ENCODE measurements at places on chromosomes 6 and 20.
A peak's percentile ranks its signal among the peaks of the same experiment; 100 is the strongest.

DNA sequence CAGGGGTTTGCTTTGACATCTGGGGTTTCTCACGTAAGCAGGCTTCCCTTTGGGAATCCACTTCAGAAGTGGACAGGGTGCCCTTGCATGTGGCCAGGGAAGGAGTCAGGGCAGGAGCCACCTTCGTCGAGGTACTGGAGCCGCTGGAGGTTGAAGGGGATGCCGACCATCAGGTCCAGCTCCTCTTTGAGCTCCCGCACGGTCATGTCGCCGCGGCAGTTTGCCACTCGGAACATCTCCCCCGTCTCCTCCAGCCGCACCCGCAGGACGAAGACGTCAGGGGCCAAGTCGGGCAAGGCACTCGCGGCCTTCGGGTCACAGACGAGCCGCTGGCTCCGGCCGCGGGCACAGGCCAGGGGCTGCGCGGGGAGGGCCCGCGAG is 360 bp downstream of the ANKRD60 start:
- DNase-seq = no peak

GRCh38 chr6:125232466-125232865 is 69.3 kb downstream of the HDDC2 start:
- DNase-seq = no peak

GRCh38 chr6:135498185-135498841 is 773 bp upstream of the AHI1 start:
- DNase-seq = peak; percentile 84

- no peak for DNase-seq
Observed at GRCh38 chr6:154093231-154094044, 54.4 kb downstream of the OPRM1 start.

DNA sequence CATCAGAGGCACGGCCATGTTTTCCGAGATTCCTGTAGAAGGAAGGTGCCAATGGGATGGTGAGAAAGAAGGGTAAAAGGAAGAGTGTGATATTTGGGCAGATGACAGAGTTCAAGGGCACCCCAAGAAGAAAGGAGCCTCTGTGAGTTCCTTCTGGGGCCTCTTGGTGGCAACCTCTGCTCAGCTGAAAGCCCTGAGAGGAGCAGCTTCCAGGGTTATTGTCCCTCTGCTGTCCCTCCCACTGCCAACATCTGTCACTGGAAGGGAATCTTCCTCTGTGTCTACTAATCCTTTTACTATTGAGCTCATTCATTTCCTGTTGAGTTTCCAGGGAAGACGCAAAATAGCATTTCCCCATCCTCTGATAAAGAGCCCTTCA is 40.0 kb upstream of the KCNK16 start:
- DNase-seq = no peak

- no peak for DNase-seq
Observed at GRCh38 chr6:156774863-156775405, 2.2 kb upstream of the ARID1B start.

DNA sequence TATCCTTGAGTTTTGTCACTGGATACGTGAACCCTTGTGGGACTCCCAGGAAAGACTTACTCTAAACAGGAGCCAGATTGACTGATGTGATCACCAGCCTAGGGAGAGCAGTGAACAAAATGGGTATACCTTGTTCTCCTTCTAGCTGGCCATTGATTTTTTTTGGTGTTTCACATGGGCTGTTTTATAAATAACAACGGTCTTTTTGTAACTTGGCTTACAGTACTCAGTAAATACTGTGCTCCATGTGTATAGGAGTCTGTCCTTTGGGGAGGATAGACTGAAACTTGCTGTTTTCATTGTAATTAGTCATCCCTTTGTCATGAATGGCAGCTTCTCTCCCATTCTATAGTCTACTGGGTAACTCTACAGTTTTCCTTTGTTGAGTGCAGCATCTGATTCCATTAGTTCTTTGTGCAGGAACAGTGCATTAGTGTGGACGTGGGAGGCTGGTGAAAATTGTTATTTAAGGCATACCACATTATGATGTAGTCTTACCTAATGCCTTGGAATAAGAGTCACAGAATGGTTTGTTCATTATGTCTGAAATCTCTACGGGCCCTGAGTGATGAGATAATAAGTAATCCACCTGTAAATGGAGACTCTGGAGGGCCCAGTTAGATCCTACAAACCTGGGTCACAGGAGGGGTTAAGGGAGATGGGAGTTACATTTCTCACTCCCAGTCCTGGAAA is 89.5 kb downstream of the TIAM2 start:
- peak; percentile 30 for DNase-seq

- peak; percentile 28 for DNase-seq
Observed at GRCh38 chr20:13771853-13772453, 12.8 kb downstream of the ESF1 start.

DNA sequence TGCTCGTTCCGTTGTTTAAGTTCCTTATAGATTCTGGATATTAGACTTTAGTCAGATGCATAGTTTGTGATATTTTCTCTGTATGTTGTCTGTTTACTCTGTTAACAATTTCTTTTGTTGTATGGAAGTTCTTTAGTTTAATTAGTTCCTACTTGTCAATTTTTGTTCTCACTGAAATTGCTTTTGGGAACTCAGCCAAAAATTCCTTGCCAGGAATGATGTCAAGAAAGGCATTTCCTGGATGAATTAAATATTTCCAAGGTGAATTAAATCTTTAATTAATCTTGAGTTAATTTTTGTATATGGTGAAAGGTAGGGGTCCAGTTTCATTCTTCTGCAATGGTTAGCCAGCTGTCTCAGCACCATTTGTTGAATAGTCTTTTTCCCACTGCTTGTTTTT is 406.2 kb upstream of the NOX3 start:
- no peak for DNase-seq

DNA sequence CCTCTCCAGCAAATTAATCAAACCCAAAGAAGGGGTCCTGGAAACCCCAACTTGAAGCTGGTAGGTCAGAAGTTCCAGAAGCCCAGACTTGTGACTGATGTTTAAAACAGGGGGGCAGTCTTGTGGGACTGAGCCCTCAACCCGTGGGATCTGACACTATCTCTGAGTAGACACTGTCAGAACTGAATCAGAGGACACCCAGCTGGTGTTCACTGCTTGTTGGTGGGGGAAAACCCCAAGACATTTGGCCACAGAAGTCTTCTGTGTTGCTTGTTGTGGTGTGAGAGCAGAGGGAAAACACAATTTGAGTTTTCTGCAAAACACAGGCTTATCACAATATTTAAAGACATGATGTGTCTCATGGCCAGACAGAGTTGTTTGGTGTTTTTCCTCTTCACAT is 29.9 kb downstream of the KIF13A start:
- DNase-seq = no peak

GRCh38 chr6:156703719-156704118 is 73.5 kb upstream of the ARID1B start:
- no peak for DNase-seq

- no peak for DNase-seq
Observed at GRCh38 chr6:128754658-128755256, 128.2 kb upstream of the LAMA2 start.

GRCh38 chr6:31713991-31714684 is 1.0 kb upstream of the LY6G6D start:
- DNase-seq = peak; percentile 68

DNA sequence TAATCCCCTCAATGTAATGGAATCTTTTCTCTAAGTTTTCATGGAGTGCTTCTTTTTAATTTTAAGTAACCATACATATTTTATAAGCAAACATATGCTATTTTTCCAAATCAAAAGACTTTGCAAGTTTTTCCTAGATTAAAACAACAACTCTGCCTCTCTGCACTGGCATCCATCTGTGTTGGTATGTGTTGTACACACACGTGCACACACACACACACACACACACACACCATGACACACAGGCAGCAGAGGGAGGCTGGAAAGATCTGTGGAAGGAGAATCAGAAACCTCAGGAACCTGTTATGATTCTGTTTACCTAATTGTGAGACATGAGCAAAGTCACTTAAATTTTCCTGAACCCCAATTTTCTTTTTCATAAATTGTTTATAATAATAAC is 295.0 kb upstream of the PRDM1 start:
- no peak for DNase-seq

DNA sequence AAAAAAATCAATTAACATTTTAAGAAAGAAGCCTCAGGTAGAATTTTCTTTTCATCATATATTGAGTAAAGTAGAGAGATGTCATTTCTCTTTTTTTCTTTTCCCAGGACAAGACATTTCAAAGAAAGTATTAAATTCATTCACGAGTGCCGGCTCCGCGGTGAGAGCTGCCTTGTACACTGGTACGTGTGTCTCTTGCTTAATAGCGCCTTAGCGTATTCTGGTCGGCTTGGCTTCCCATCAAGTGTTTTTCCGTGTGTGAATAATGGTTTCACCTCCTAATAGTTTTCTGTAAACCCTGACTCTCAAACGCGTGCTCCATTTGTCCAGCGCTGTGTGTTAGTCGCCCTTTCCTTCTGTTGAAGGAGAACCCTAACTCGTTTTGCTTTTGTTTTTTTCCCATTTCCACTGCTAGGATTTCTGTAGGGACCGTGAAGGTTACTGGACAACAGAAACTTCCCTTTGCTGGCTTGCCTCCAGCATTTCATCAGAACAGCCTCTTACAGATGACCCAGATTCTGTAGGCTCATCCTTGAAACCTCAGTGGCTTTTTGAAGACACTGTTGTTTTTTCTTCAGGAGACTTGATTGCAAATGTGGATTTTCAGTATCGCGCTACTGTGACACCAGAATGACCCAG is 45.7 kb upstream of the IRF4 start:
- DNase-seq = no peak

- DNase-seq = peak; percentile 30
Observed at GRCh38 chr6:7590918-7591302, 912 bp downstream of the SNRNP48 start.

DNA sequence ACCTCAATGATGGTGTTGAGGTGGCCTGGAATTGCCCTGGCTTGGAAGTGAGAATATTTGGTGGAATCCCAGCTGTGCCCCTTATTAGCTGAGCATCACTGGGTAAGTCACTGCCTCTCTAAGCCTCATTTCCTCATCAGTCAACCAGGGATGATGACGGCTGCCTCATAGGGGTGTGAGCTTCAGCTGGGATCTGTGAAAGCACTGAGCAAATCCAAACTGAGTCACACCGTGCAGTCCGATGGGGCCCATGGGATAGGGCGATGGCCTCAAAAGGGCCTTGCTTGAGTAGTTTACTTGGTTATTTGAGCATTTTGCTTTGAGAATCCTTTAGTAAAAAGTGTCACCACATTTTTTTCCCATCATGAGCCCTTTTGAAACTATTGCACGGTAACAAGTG is 1.1 kb downstream of the SLC22A1 start:
- no peak for DNase-seq

DNA sequence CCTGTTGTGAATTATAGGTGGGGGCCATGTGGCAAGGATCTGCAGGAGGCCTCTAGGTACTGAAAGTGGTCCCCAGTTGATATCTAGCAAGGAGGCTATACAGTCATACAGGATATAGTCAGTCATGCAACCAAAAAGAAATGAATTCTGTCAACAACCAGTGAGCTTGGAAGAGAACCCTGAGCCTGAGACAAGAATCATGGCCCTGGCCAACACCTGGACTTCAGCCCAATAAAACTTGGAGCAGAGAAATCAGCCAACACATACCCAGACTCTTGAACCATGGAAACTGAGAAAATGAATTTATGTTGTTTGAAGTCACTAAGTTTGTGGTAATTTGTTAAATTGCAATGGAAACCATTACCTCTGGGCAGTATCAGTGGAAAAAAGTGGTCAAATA is 370.2 kb downstream of the KIF16B start:
- no peak for DNase-seq

- DNase-seq = no peak
Observed at GRCh38 chr6:167904791-167905190, 78.1 kb downstream of the AFDN start.

- DNase-seq = no peak
Observed at GRCh38 chr20:53244711-53245110, 272.6 kb downstream of the TSHZ2 start.

- no peak for DNase-seq
Observed at GRCh38 chr6:15770347-15771143, 107.7 kb upstream of the DTNBP1 start.

GRCh38 chr20:21326700-21327099 is 23.6 kb downstream of the XRN2 start:
- no peak for DNase-seq

DNA sequence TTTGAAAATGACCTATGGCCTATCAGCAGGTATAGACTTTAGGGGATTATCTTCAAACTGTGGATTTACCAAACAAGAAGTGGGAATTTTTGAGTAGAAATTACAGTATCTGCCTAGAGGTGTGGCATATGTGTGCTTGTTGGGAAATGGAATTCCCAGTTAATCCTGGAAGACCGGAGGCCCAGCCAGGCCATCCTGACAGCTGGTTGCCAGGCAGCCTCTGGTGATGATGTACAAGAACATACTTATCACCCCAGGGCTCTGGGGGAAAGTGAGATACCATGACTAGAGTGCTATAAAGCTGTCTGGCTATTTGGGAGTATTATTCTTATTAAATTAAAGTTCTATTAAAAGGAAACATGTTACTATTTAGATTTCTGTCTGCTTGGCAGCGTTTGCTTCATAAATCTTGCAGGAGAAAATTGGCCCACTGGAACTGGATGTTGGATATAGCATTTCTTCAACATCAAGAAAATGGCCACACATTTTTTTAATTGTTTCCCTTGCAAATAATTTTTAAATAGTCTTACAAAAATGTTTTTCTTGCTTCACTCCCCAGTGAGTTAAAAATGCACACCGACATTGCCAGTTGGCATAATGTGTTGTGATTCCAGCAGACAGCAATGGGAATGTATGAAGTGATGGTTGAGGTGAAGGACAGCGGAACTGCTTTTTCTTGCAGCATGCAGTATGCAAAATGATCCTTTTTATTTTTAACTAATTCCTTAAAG is 187.8 kb downstream of the MYLK4 start:
- DNase-seq = no peak

DNA sequence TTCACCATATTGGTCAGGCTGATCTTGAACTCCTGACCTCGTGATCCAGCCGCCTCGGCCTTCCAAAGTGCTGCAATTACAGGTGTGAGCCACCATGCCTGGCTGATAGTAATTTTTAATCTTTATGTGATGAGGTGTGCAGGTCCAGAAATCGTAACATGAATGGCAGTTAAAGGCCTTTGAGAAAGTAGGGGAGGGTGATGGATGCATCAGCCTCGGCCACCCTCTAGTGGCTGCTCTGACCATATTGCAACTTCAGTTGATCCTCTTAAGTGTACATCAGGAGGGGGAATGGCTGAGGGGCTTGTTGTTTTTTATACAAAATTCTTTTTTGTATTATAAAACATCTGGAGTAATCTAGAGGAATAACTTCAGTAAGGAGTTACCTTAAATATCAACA is 193.0 kb downstream of the ZFAND3 start:
- peak; percentile 57 for DNase-seq

GRCh38 chr6:8831366-8832152 is 396.2 kb upstream of the SLC35B3 start:
- DNase-seq = no peak

DNA sequence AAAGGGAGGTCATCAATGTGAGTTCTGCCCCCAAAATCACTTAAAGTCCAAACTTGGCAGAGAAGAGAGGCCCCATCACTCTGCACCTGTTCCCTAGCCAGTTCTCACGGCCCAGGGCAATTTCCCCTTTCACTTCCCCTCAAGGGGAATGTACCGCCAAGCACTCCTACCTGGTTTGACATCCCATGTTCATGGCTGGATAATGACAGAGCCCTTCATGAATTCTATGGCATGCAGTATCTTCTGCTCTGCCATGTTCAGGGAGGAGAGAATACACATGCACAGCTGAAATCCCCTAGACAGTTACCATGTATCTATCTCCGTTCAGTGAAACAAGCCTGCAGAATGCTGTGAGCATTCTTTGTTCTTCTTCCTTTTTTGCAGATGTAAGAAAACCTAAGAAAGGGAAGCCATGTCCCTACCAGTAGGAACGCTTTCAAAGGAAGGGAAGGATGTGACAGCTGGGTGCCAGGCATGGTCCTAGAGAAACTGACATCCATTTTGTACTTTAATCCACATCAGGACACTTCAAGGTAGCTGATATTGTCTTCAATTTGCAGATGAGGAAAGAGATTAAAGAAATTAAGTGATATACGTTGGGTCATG is 79.8 kb upstream of the ARID1B start:
- DNase-seq = no peak

Measured in HepG2 (cell line).